Activated CD8-positive, alpha-beta memory T cell treated with anti-CD3 and anti-CD28 coated beads, Interleukin-2, amount 10 ng/mL, durations not matched to agents 7 days and 5 days (primary cell): ENCODE measurements at places on chromosomes 11 and 22.

GRCh38 chr11:2591805-2592204 lies 108.0 kb downstream of the KCNQ1OT1 start:
- no peak for DNase-seq

DNA sequence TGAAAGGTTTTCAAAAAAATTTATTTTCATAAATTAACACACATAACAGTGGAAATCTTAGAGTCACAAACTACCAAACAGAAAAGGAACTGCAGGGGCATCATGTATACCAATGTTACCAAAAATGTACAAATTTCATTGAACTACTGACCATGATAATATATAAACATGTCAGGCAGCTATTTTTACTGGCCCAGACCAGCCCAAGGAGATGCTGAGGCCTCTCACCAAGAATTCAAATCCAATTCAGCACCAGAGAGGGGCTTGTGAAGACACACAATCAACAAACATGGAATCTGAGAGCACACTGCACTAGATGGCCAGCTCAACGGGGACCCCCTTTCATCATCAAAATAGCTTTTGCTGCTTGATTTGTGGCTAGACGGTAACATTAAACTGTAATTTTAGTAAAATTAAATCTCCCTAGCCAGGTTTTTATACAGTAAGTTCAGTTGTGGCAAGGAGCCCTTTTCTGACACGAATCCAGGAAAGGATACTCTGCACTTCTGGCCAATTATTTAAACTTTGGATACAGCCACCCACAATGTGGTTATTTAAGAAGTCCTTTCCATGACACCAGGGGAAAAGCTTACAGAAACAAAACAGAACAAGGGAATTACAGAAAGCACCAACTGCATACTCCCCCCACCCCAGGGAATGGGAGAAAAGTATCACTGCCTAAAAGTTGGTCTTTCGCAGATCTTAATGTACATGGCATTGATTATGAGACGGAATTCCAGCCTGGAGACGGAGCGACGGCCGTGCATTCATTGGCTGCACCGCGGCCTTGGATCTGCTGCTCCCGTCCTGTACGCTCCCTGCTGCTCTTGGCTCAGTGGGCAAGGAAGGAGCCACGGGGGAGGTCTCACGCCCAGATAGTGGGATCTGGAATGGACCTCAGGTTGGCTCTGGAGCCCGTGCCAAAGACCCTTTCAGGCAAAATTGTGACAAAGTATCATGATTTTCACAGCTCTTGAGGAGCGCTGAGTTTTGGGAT lies 19.6 kb upstream of the PISD start:
- DNase-seq = no peak

GRCh38 chr22:26885441-26886261 lies 228.3 kb downstream of the MIAT start:
- DNase-seq = no peak

GRCh38 chr11:74559110-74559933 lies 33.1 kb upstream of the POLD3 start:
- DNase-seq = no peak

GRCh38 chr11:7547687-7548086 lies 33.9 kb downstream of the PPFIBP2 start:
- no peak for DNase-seq

GRCh38 chr11:65927904-65928397 lies 8.7 kb downstream of the DRAP1 start:
- peak; percentile 93 for DNase-seq

DNA sequence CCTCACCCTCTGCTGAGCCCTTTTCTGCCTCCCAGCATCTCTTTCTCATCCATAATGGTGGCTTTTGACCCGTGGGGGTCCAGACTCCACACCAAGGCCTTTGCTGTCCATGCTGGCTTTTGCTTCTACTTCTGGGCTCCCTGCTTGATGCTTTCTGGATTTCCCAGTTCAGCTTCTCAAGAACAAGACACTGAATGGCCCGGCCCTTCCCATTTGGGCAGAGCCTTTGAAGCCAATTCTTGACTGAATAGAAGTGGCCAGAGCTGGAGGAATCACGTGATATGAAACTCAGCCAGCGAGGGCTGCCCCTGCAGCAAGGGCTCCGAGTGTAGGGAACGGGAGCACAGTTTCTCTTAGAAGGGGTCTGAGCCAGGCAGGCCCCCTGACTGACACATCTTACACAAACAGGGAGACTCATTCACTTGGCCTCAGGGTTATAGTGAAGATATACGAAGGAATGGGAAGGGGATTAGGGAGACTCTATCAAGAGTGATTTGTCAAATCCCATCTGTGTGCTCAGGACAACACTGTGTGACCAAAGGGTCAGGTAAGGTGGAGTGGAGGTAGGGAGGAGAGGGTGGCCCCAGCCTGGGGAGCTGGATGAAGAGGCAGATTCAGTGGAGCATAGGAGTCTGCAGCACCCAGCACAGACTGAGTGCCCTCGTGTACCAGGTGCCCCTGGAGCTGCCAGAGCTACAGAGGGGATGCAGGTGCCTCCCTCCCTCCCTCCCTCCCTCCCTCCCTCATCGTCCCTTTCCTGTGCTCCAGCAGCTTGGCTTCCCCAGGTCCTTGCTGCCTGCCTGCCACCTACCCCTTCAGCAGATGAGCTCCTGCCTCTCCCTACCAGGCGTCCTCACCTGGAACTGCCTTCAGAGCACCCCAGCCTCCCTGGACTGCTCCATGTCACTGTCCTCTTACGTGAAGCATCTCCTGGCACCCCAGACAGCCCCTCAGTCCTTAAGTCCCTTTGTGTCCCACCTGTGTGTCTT lies 106.0 kb downstream of the TRIM29 start:
- DNase-seq = peak; percentile 32

GRCh38 chr22:22195265-22196017 lies 49.1 kb upstream of the VPREB1 start:
- peak; percentile 86 for DNase-seq

DNA sequence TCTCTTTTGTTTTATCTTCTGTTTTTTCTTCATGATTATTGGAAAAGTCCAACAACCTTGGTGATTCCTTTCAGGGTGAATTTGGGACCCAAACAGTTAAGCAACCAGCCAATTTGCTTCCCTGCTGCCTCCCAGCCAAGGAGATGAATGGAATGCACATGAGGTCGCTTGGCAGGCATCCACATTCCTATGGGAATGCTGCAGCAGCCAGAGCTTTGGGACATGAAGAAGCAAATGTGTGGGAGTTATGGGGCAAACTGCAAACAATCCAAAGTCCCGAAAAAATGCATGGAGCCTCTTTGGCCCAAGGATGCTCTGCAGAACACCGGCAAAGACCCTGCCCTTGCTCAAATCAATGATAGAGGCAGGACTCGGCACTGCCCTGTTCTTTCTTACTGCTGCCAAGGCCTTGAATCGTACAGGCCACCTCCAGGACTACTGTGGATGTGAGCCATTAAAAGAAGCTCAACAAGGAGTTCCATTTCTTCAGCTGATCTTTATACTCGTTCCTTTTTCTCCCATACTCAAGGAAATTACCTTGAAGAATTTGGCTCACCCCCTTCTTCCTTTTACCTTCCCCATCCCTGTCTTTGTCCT lies 117.3 kb upstream of the TEAD1 start:
- DNase-seq = no peak

- DNase-seq = no peak
Measured at GRCh38 chr11:123212406-123212805, 17.4 kb upstream of the CLMP start.

DNA sequence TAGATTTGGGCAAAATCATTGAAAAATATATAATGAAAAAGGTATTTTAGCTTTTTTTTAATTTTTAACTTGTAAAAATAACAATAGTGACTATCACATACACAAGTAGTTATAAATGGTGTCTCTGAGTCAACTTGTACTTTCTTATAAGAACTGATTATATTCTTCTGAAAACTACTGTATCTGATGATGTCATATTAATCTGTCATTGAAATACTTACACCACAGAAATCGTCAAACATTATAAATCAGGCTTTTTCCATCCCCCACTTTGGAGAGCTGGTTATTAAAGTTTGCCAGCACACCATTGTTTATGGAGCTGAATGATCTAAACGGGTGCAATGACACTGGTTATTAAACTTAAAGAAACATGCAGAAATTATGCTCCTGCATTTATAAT lies 1259.6 kb upstream of the CNTN5 start:
- DNase-seq = no peak

DNA sequence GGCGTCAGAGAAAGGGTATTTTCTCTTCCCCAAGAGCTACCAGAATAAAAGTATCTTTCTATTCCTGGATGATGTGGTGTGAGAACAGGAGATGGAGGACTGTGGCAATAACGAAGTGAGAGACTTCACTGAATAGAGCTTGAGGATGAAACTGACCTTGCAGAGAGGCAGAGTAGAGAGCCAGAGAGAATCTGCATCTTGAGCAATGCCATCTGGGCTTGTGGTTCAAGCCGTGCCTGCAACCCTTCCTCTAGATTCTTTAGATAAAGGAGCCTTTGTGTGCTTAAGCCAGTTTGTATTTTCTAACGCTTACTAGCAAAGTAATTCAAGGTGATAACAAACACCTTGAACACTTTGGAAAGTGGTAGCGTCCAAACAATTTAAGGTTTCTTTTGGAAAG lies 2.2 kb downstream of the ME3 start:
- DNase-seq = no peak

DNA sequence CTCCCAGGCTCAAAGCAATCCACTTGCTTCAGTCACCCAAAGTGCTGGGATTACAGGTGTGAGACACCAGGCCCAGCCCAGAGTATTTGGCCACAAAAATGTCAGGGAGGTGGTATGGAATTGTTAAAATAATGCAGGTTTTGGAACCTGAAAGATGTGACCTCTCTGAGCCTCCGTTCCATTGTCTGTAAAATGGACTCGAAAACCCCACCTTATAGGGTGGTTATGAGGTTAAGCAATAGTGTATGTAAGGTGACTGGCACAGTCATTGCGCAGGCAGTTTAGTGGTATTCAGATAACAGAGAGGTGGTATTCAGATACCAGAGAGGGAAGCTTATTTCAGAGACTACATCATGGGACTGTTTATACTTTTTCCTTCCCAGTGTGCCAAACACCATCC lies 52.5 kb upstream of the PRSS23 start:
- no peak for DNase-seq

GRCh38 chr11:115539844-115540243 lies 35.6 kb upstream of the CADM1 start:
- no peak for DNase-seq

DNA sequence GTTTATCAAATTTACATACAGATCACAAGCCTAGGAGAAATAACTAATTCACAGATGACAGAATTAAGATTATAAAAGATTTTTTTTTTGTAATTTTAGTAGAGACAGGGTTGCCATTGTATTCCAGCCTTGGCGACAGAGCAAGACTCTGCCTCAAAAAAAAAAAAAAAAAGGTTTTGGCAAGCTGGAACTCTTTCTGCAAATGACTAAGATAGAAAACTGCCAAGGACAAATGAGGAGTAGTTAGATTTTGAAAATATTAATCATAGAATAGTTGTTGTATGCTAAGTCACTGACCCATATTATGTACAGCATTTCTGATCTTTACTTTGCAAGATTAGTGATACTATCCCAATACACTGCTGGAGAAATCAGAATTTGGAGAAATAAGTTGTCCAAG lies 99.2 kb downstream of the C11orf65 start:
- DNase-seq = no peak

DNA sequence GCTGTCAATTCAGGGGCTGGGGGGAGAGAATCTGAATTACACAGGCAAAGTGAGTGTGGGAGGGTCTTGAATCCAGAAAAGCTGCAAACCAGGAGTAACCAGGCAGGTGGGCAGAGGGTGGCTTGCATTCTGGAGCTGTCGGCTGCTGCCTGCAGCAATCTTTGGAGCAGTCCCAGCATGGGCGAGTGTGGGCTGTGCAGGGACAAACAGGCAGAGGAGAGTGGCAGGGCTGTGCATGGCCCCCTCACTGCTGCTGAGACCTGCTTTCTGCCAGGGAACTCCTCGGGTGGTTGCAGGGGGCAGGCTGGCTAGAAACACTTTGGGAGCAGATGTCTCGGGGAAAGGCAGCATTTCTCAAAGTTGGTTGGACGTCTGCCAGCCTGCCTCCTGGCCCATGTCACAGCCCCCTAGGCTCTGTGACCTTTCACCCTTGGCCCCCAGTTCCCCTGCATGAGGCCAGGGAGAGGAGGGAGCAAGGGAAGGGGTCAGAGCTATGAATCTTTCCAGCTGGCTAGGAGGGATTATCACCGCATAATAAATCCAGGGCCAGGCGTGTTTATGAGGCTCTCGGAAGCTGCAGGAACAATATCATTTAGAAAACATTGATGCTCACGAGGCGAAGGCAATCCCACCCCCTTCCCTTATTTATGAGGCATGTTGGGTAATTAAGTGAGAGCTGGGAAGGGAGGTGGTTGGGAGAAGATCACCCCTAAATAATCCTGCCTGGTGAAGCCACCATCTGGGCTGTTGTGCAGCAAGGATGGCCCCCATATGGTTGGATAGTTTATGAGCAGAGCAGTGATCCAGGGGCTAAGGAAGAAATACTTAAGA lies 212.3 kb upstream of the NCAM1 start:
- DNase-seq = no peak

- no peak for DNase-seq
Measured at GRCh38 chr11:44269369-44270351, 40.3 kb downstream of the ALX4 start.

DNA sequence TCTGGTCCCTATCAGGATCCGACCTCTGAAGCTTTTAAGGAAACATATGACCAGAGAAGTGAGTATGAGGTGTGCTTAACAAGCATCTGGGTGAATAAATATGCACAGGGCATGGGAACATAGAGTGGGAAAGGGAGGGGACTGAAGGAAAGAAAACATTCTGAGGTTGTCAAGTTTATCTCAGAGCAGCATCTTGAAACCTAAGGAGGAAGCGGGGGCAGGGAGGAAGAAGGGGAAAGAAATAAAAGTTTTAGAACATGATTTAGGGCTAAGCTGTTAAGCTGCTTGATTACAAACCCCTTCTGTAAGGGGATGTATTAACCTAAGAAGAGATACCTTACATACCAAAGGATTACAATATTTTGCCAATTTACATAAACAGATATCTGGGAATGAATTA lies 24.0 kb upstream of the SC5D start:
- DNase-seq = no peak

DNA sequence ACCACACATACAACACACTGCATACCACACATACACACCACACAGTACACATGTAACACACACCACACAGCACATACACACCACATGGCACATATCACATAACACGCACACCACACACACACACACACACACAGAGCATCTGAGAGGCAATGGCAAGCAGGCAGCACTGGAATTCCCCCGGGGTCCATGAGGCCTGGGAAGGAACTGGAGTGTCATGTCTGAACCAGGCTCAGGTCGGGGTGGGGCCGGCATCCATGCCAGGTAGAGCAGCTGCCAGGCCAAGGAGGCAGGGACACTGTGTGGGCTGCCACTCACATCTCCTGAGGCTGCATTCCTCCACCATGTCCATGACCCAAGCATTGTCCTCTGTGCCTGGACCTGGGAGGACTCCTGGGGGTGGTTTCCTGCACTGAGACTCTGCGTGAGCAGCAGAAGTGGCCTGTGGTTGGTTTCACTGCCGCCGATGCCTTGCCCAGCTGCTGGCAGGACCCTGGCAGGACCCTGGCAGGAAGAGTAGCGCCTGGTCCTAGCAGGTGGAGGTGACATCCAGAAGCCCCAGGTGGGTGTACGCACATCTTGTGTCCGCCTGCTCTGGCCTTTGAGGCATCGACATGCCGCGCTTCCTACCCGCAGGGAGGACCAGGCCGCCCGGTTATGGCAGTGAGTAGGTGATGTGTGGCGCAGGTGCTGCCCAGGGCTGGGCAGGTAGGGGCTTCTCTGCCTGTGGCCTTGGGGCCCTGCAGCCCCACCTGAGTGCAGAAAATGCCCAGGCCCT lies 1280.4 kb downstream of the TBC1D22A start:
- DNase-seq = no peak
